ENCODE measurements at places on chromosomes 12 and 14.
A peak's percentile ranks its signal among the peaks of the same experiment; 100 is the strongest.

DNA sequence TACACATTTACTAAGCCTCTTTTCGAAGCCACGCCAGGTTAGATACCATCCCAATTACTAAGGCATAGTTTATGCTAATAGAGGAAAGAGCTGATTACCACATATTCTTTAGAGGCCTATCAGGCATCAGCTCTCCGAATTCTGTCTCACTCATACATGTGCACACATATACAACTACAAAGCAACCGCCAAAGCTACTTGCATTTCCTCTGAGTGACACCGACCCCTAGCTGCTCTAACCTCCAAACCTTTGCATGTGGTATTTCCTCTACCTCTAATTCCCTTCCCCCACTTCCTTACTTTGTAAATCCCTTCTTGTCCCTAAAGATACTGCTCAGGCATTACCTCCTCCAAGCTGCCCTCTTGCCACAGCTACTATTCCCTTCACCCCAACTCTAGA, 107.2 kb downstream of the DUSP6 start:
- no peak for DNase-seq

GRCh38 chr12:121839993-121840761, 18.5 kb downstream of the HPD start:
- no peak for DNase-seq

GRCh38 chr14:89620436-89620835, 203.4 kb upstream of the FOXN3 start:
- no peak for DNase-seq

GRCh38 chr12:118023301-118023860, 6.9 kb downstream of the RFC5 start:
- no peak for DNase-seq

- no peak for DNase-seq
These were observed 40.7 kb downstream of the PLCZ1 start for GRCh38 chr12:18696971-18697602.

GRCh38 chr14:90545966-90546751, 149.3 kb downstream of the CALM1 start:
- no peak for DNase-seq

GRCh38 chr14:33014710-33015109, 76.0 kb downstream of the NPAS3 start:
- DNase-seq: no peak

GRCh38 chr12:96205908-96206307, 11.7 kb downstream of the ELK3 start:
- no peak for DNase-seq

DNA sequence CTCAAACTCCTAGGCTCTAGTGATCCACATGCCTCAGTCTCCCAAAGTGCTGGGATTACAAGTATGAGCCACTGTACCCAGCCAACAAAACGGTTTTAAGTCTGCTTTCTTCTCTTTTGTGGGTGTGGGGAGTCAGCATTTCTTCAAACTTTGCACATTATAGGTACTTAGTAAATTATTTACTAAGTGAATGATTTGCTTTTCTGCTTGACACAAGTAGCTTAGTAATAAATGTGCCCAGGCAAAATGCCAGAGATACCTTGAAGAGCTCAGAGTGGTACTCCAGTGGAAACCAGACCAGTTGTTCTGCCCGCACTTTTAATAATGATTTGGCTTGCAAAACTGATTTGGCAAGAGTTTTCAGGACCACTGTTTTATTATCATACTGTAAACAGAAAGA, 15.0 kb downstream of the DEPDC4 start:
- DNase-seq: no peak

- no peak for DNase-seq
These were observed 220.6 kb downstream of the GXYLT1 start for GRCh38 chr12:41924111-41924510.

- no peak for DNase-seq
These were observed 35.9 kb downstream of the TRIM9 start for GRCh38 chr14:51059032-51059431.

DNA sequence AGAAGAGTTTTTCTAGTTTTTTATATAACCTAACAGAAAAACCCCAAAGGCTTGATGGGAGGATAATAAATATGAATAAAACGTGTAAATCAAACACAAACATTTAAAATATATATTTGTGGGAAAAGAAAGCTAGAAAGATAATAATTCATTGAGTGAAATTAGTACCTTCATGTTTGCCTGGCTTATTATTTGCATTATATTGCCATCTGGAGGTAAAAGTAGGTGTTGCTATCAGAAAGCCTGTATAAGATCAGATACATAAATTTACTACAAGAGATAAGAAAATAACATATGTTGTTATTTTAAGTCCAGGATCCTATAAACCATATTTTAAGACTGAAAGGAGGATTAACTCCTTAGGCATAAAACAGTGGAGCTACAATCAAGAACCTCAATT, 77.7 kb downstream of the NTS start:
- no peak for DNase-seq

GRCh38 chr12:7023114-7023513, 4.8 kb upstream of the LPCAT3 start:
- DNase-seq: no peak

GRCh38 chr14:22202313-22202712, 386.7 kb downstream of the DAD1 start:
- no peak for DNase-seq

- DNase-seq: no peak
These were observed 2.6 kb downstream of the EGLN3 start for GRCh38 chr14:33948145-33948868.

- no peak for DNase-seq
These were observed 27.4 kb downstream of the EMP1 start for GRCh38 chr12:13223941-13224340.

DNA sequence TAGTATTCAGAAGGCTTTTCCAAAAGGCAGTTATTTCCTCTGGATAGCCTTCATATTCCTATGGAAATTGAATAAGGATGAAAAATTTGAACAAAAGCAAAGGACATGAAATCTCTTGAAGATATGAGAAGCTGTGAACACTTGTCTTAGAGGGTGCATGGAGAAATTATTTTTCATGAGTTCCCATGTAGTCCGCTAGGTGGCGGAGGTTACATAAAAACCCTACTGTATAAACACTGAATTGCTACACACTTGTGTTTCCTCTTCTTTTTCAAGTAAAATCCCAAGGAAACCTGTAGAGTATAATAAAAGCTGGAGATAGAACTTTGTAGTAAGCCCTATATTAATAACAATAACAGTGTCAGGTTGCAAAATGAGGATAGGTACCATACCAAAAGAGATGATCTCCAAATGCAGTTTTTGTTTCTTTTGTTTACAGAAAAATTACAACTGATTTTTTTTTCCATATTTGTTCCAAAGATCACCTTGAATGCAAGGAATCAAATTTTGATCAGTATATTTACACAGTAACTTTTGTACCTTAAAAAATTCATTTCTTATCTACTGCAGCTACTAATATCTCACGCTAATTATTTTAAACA, 37.8 kb upstream of the OR4E1 start:
- no peak for DNase-seq

DNA sequence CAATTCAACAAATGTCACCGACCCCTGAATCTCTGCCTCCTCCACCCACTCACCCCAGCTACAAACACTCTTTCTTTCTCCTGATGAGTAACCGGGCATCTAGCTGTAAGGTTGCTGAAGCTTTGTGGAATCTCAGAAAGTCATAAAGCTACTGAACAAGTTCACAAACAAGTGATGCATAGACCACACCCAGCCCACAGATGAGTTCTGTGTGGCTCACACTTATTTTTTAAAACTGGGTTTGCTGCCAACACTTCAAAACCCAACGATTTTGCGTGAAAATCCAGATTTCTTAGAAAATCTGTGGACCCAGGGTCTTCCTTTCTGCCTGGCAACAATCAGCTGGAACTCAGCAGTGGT, 96.1 kb downstream of the APAF1 start:
- DNase-seq: no peak

DNA sequence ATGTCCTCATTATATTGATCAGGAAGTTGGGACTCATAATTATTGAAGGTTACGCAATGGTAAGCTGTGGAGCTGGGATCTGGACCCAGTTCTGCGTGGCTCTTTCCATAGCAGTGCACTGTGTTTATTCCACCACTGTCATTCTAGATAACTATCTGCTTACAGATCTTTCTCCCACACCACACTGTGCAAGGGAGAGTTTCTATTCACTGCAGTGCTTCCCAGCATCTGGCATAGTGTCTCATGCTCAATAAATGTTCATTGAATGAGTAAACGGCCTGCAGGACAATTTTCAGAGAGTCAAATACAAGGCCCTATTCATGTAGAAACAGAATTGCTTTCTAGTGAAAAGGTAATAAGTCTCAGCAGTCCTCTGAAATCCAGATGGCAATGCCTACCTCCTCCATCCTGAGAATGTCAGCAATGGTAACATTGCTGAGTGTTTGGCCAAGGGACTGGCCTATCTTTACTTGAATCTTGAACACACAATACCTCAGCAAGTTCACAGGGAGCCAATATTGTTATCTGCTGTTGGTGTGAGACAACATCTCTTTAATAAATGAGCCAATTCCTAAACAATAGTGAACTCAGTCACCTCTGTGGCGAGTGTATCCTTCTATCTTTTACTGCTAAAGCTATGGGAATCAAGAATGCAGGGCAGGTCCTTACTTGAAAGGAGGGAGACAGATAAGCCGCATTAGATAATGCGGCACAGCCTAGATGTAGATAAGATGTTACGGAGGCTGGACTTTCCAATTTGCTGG, 332.4 kb upstream of the PRICKLE1 start:
- DNase-seq: no peak

- no peak for DNase-seq
These were observed 223.4 kb upstream of the DIO2 start for GRCh38 chr14:80434574-80435321.

- DNase-seq: peak; percentile 17
These were observed 360.4 kb downstream of the MED13L start for GRCh38 chr12:115916910-115917668.

DNA sequence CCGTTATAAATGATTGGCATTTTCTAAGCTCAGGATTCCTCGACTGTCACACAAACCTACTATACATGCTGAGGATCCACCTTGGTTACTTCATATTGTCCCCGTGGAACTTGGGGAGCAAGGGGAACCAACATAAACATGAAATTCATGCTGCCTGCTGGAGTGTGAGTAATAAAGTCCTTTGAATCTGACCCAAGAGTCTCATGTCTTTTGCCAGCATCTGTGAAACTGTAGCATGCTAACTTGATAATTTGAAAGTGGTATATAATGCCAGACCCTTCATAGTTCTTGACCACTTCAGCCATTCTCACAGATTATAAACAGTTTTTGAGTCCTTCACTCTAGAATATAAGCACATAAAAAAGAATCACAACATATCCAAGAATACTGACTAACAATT, 17.1 kb downstream of the SLC35F4 start:
- no peak for DNase-seq

GRCh38 chr12:2389079-2389790, 336.4 kb downstream of the CACNA1C start:
- no peak for DNase-seq

- DNase-seq: no peak
These were observed 87.5 kb downstream of the SLC6A15 start for GRCh38 chr12:84825149-84825548.

- DNase-seq: no peak
These were observed 2.5 kb upstream of the CELA1 start for GRCh38 chr12:51349026-51349425.

DNA sequence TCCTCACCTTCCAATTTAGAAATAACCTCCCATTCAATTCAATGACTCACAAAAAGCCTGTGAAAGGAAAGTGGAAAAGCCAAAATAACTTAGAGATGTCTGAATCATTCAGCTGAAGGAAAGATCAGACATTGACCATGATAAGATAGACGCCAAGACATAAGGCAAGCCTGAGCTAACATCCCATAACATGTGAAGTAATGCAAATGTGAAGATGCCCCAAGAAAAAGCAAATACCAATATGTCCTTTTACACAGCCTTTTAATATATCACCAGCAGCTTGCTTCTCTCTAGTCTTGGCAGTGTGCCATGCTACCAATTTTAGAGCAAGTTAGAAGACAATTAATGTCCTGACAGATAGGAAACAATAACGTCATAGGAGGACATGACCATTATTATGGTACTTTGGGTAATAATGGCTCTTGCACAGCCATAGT, 2.4 kb upstream of the NUMB start:
- no peak for DNase-seq

GRCh38 chr14:49526101-49526500, 60.1 kb downstream of the RPS29 start:
- no peak for DNase-seq

- no peak for DNase-seq
These were observed 4.4 kb upstream of the ARHGAP5 start for GRCh38 chr14:32072676-32073075.

- no peak for DNase-seq
These were observed 5.0 kb upstream of the YBX3 start for GRCh38 chr12:10728091-10728490.

- no peak for DNase-seq
These were observed 519.8 kb upstream of the FLRT2 start for GRCh38 chr14:85010186-85010585.

DNA sequence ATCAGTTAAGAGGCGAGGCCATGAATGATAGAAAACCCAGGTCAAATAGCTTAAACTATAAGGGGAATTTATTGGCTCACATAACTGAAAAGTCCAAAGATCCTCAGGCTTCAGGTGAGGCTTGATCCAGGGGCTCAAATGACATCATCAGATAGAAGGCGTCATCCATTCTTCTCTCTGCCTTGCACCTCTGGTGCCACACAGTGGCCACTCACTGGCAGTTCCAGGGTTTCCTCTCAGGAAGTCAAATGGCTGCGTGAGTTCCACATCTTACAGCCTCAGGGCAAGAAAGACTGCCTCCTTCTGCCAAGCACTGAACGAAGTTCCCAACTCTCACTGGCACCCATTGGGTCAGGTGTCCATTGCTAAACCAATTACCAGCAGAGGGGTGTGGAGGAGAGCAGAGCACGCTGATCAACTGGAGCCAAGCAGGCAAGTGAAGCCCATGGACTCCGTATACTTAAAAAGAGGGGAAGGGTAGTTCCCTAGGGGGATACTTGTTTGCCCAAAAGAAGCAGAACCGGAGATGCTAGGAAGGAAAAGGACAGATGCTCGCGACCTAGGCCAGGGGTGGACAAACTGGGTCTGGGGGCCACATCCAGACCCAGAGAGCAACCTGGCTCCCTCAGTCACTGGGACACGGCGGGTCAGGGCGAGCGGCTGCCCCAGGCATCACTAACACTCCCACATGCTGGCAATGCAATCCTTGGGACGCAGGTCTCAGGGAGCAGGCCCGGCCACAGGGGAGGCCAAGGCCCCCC, 69.3 kb downstream of the SERPINA3 start:
- DNase-seq: peak; percentile 57

DNA sequence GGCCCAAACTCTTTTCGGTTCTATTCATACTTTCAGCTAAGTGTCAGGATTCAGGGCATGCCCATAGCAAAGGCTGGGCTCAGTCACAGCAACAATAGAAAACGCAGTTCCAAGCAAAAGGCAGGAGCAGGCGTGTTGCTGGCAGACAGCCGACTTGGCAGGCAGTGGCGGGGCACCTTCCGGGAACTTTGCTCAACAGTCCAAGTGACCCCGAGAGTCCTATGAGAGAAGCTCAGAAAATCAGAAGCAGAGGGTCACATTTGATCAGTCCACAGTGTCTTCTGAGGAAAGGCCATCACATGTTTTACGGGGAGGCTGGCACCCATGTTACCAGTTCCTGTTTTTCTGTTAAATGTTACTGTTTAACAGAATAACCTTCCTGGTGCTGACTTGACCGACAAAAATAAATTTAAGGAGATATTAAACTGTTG, 115.0 kb downstream of the DACT1 start:
- no peak for DNase-seq

- no peak for DNase-seq
These were observed 74.2 kb upstream of the GNG2 start for GRCh38 chr14:51786227-51786626.

Measured in SW 1271 (cell line).